ENCODE measurements at places on chromosomes 4 and X. TPM values are rescaled to one million over a fixed set of nuclear protein-coding genes. Genes with fewer than 3 reads are reported as not detected.

- H3K4me3 ChIP-seq, result no peak overlapping the region
- no peak for DNase-seq
- H3K36me3 ChIP-seq, result no peaks in the 10 kb centered on the region
- H3K27ac ChIP-seq, result no peak overlapping the region
- peaks cover 15% of the 10 kb centered on the region for H3K4me1 ChIP-seq
- H3K27me3 ChIP-seq, result peaks cover 3% of the 10 kb centered on the region
These were observed 163.3 kb upstream of the USP38 start for GRCh38 chr4:143021384-143021783.

GRCh38 chr4:140118931-140119640, 34.9 kb downstream of the MAML3 start:
- no peak overlapping the region for H3K4me3 ChIP-seq
- H3K4me1 ChIP-seq, result peaks cover 24% of the 10 kb centered on the region
- H3K27me3 ChIP-seq, result no peaks in the 10 kb centered on the region
- no peak for DNase-seq

GRCh38 chrX:38973322-38973721, 172.1 kb downstream of the MID1IP1 start:
- no peak overlapping the region for H3K4me3 ChIP-seq
- peaks cover 12% of the 10 kb centered on the region for H3K4me1 ChIP-seq
- H3K36me3 ChIP-seq, result no peaks in the 10 kb centered on the region
- DNase-seq, result peak; percentile 0
- H3K27ac ChIP-seq, result no peak overlapping the region
- H3K27me3 ChIP-seq, result peaks cover 2% of the 10 kb centered on the region

DNA sequence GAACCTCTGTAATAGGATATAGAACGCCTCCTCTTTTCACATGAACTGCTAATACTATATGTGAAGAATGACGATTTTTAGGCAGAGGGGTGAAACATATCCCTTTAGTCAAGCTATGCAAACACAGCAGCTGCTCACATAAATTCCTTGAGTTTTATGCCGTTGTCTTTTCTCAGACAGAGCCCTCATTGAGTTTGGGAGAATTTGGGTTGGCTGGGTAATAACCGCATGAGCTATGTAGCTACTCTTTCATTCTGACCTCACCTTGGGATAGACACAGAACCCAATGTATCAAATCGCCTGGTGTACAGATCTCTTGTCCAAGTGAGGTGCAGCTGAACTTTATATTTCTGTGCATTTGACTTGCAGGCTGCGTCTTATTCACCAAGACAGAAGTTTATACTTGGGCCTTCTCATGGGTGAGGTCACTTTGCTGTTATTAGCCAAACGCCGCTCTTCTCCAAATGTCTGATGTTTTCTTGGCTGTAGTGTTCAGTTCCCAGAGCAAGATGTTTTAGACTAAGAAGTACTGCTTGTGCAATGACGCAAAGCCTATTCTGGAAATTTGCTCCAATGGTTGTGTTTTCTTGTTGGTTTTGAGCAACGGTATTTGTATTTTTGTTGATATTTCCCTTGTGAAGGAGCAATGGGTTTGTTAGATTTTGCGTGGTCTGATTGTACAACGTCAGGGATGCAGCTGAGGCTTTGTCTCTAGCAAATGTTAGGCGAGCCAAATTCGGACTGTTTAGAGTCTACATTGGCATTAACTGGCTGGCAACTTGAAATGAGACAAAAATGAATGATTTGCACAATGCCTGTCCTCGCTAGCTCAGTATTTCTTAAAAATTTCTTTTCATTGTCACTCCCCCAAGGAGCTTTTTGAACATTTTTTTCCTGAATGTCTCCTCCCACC, 11.2 kb upstream of the SPARCL1 start:
- peaks cover 1% of the 10 kb centered on the region for H3K27me3 ChIP-seq
- no peak for DNase-seq
- H3K4me3 ChIP-seq, result no peak overlapping the region
- H3K4me1 ChIP-seq, result no peaks in the 10 kb centered on the region
- H3K27ac ChIP-seq, result no peak overlapping the region
- H3K36me3 ChIP-seq, result no peaks in the 10 kb centered on the region

- H3K27ac ChIP-seq, result no peak overlapping the region
- H3K4me3 ChIP-seq, result peak overlapping the region; percentile 56
- H3K27me3 ChIP-seq, result peaks cover 2% of the 10 kb centered on the region
- H3K4me1 ChIP-seq, result peaks cover 18% of the 10 kb centered on the region
- no peak for DNase-seq
These were observed 147.9 kb downstream of the FBXO8 start for GRCh38 chr4:174135530-174135929.

- H3K4me1 ChIP-seq, result no peaks in the 10 kb centered on the region
- no peak for DNase-seq
- H3K36me3 ChIP-seq, result no peaks in the 10 kb centered on the region
These were observed 311.5 kb downstream of the PPP1R2C start for GRCh38 chrX:42466332-42467046.

DNA sequence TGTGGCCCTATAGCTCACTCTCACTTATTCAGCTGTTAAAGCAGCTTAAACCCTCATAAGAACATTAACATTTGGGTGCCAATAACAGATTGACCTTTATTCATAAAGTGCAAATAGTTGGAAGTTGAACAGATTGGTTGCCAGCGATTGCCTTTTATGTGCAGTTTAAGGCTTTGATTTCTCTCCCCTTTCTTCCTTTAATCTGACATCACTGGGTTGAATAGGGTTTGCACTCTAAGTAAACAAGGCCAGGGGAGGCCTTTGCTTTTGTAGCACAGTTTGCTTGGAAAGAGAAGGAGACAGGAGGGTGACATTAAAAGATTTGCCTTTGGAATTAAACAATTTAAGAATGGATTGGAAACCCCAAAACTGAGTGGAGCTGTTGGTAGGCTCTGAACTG, 114.3 kb downstream of the NKX6-1 start:
- no peak overlapping the region for H3K27ac ChIP-seq

DNA sequence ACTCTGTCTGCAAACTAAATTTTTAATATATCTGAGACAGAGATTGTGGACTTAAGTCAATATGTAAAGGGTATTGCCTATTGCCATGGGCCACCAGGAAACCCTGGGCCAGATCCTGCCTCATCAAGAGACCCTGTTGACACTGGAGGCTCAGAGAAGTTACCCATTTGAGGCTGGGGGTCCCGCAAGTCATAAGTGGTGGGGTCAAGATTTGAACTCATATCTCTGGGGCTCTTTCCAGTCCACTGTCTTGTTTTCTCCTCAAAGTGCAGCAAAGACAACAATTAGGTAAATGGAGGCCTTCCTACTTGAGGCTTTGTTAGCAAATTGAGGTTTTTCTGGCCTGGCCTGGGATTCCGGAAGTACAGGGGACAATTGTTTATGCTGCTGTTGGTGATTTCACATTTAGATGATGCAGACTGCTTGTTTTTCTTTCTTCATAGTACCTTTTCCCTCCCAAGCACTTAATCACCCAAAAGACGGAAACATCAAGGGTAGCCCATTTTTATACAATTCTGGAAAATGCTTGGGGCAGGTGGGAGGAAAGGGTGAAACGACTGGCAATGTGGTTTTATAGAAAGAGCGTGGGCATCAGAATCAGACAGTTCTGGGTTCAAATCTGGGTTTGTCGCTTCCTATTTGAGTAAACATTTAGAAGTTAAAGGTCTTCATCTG, 160.0 kb downstream of the SMIM20 start:
- H3K4me3 ChIP-seq, result no peak overlapping the region
- H3K27me3 ChIP-seq, result peaks cover 4% of the 10 kb centered on the region
- H3K4me1 ChIP-seq, result peaks cover 39% of the 10 kb centered on the region
- no peak for DNase-seq
- no peak overlapping the region for H3K27ac ChIP-seq

DNA sequence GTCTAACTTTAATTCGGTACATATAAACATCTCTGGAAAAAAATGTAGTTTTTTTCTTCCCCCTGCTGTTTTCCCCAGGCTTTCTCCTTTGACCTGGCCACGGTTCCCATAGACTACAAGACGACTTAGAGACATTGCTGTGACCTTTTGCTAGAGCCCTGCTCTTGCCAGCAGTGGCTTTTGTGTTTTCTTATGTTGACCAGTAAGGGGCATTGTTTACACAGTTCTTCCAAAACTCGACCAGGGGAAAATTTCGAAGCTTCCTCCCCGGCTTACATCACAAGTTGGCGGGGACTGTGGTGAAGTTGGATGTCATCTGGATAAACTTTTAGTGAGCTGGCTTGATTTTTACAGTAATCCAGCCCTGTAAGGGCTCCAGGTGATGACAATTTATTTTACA, 9.3 kb downstream of the CCDC160 start:
- no peak overlapping the region for H3K27ac ChIP-seq
- peaks cover 3% of the 10 kb centered on the region for H3K27me3 ChIP-seq
- DNase-seq, result no peak
- H3K4me1 ChIP-seq, result peaks cover 13% of the 10 kb centered on the region

- H3K36me3 ChIP-seq, result no peaks in the 10 kb centered on the region
- no peaks in the 10 kb centered on the region for H3K27me3 ChIP-seq
- H3K4me1 ChIP-seq, result peaks cover 13% of the 10 kb centered on the region
These were observed 99.0 kb downstream of the AREG start for GRCh38 chr4:74543983-74544382.

KLHL5 gene
- total RNA-seq, result 51.0 TPM

IL13RA2 gene
- total RNA-seq, result 5.4 TPM
